Activated B cell treated with CpG ODN at 0.5 μM for 24 hours (primary cell): ENCODE measurements at places on chromosomes 5 and 9.

GRCh38 chr9:106896695-106897094 is 33.7 kb downstream of the ZNF462 start:
- no peak for DNase-seq
- no peak overlapping the region for H3K27ac ChIP-seq
- no peak overlapping the region for H3K4me3 ChIP-seq
- H3K27me3 ChIP-seq = no peaks in the 10 kb centered on the region
- no peaks in the 10 kb centered on the region for H3K36me3 ChIP-seq

DNA sequence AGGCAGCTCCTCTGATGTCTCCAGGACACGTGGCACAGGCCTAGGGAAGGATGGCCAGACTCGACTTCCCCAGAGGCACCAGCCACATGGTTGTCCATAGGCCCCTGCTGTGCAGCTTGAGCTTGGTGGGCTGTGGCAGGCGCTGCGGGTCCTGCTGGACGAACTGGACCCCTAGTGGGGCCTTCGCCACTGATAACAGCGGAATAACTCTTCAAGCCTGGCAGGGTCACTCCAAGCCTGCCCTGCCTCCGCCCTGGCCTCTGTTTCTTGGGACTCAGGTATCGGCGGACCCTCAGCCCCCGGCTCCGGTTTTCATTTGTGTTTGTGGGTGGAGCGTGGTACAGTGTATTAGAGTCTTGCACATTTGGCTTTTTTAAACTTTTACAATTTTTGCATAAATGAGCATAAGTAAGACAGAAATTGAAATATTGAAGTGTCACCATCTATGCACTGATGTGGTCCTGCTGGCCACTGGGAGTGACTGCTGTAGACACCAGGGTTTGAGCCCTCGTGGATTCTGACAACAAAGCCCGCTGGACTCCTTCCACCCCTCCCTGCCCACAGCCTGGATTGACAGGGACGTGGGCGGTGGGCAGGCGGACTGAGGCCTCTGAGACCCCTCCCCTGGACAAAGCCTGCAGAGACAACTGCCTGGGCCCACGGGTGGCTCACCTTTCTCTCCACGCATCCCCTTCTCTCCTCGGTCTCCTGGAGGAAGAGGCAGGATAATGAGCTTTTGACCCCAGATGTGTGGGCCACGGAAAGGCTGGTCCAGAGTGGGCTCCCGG is 3.8 kb downstream of the FCN1 start:
- peaks cover 3% of the 10 kb centered on the region for H3K4me1 ChIP-seq
- no peaks in the 10 kb centered on the region for H3K36me3 ChIP-seq
- DNase-seq = no peak
- H3K27ac ChIP-seq = no peak overlapping the region

GRCh38 chr9:93546356-93546755 is 30.0 kb upstream of the PHF2 start:
- H3K36me3 ChIP-seq = peaks cover 78% of the 10 kb centered on the region
- no peak overlapping the region for H3K27ac ChIP-seq
- H3K4me1 ChIP-seq = no peaks in the 10 kb centered on the region
- DNase-seq = no peak
- H3K27me3 ChIP-seq = no peaks in the 10 kb centered on the region

DNA sequence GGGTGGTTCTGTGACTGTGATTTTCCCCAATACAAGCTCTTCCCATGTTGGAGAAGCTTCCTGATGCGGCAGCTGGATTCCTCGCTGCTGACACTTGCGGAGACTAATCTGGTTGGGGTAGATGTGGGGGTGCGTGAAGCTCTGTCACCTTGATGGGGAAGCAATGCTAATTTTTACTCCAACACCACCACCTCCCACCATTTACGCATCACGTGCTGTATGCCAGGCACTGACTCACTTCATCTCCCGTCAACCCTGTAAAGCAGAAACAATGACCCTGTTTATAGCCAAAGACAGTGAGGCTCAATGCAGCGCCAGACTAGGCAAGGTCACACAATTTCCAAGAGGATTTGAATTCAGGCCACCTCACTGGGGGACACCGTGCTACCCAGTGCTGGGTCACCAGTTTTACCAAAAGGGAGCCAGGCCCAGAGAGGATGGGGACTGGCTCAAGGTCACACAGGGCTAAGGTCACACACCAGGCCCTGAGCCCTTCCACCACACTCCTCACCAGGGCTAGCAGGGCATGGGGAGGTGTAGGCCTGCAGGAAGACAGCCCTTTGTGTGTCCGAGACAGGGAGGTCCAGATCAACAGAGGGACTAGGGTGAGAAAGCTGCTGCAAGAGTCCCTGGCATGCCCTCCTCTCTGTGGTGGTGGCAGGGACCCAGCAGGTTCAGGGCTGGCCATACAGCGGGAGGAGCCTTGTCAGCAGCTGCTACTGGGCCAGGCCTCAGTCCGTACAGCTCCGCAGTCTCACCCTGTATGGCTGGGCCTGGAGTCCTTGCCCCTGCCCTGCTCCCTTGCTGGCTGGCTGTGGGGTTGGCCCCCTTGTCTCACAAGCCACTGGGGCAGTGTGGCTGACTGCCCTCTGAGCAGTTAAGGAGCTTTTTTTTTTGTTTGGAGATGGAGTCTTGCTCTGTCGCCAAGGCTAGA is 3.3 kb downstream of the STKLD1 start:
- peaks cover 10% of the 10 kb centered on the region for H3K4me1 ChIP-seq
- peaks cover 3% of the 10 kb centered on the region for H3K36me3 ChIP-seq
- no peaks in the 10 kb centered on the region for H3K27me3 ChIP-seq
- H3K4me3 ChIP-seq = no peak overlapping the region

DNA sequence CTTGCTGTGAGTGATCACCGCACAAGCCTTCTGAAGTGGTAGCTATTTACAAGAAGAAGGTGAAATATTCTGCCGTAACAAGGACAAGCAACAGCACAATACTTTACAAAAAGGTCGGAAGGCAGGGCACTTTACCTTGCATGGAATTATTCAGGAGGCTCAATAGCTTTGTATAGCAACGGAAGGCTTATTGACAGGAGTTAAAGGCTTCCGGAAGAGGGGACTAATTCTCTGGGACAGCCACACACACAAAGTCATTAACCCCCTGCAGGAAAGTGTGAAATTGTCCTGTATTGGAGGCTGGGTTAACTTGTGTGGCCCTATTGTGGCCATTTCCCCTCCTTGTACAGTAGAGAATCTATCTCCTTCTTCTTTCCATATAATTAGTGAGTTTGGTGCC is 199.3 kb upstream of the SEMA6A start:
- no peaks in the 10 kb centered on the region for H3K4me1 ChIP-seq
- no peaks in the 10 kb centered on the region for H3K36me3 ChIP-seq
- no peak for DNase-seq
- no peaks in the 10 kb centered on the region for H3K27me3 ChIP-seq
- no peak overlapping the region for H3K27ac ChIP-seq
- H3K4me3 ChIP-seq = no peak overlapping the region

DNA sequence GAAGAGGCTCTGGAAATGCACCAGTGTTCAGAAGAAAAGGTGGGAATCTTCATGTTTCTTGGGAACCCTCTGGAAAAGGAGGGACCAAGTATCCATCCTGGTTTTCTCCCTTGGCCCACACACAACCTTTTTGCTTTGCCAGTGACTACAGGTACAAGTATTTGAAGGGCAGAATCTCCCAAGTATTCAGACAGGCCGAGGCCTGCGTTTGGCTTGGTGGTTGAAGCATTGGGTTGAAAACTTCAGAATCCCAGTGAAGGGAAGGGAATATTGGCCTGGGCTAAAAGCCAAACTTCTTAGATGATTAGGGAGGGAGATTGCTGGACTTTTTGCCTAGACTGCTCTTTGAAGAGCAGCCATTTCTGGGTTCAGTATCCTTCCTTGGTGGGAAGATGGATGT is 71.9 kb downstream of the UBAP1 start:
- no peak overlapping the region for H3K4me3 ChIP-seq
- H3K4me1 ChIP-seq = peaks cover 6% of the 10 kb centered on the region
- no peaks in the 10 kb centered on the region for H3K27me3 ChIP-seq
- H3K36me3 ChIP-seq = peaks cover 73% of the 10 kb centered on the region
- no peak for DNase-seq

- peak overlapping the region; percentile 96 for H3K27ac ChIP-seq
- peaks cover 10% of the 10 kb centered on the region for H3K36me3 ChIP-seq
- DNase-seq = peak; percentile 33
- H3K4me3 ChIP-seq = peak overlapping the region; percentile 97
Observed at GRCh38 chr5:154756868-154757813, 2.0 kb downstream of the LARP1 start.

DNA sequence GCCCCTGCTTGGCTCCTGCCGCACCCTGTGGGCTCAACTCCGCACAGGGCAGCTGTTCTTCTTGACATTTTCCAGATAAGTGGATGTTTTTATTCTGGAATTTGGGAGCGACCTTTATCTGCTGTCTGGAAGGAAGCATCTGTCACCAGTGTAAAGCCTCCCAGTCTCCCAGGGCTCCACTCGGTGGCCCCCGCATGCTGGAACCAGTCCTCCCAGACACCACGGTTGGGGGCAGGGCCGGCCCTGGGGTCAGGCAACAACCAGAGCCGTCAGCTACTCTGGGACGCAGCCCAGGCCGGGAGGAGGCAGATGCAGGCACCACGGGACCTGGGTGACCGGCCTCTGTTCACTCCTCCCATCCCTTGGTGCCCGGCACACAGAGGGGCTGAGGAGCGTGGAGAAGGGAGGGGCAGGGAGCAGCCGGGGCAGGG is 92.8 kb upstream of the ADAMTS2 start:
- no peak overlapping the region for H3K27ac ChIP-seq
- peaks cover 2% of the 10 kb centered on the region for H3K27me3 ChIP-seq
- H3K4me3 ChIP-seq = no peak overlapping the region
- H3K36me3 ChIP-seq = no peaks in the 10 kb centered on the region
- DNase-seq = no peak
- H3K4me1 ChIP-seq = no peaks in the 10 kb centered on the region

- no peak overlapping the region for H3K27ac ChIP-seq
- H3K4me3 ChIP-seq = no peak overlapping the region
- no peaks in the 10 kb centered on the region for H3K4me1 ChIP-seq
- H3K27me3 ChIP-seq = peaks cover 2% of the 10 kb centered on the region
- H3K36me3 ChIP-seq = no peaks in the 10 kb centered on the region
- DNase-seq = no peak
Observed at GRCh38 chr5:109922381-109922995, 232.8 kb downstream of the MAN2A1 start.

DNA sequence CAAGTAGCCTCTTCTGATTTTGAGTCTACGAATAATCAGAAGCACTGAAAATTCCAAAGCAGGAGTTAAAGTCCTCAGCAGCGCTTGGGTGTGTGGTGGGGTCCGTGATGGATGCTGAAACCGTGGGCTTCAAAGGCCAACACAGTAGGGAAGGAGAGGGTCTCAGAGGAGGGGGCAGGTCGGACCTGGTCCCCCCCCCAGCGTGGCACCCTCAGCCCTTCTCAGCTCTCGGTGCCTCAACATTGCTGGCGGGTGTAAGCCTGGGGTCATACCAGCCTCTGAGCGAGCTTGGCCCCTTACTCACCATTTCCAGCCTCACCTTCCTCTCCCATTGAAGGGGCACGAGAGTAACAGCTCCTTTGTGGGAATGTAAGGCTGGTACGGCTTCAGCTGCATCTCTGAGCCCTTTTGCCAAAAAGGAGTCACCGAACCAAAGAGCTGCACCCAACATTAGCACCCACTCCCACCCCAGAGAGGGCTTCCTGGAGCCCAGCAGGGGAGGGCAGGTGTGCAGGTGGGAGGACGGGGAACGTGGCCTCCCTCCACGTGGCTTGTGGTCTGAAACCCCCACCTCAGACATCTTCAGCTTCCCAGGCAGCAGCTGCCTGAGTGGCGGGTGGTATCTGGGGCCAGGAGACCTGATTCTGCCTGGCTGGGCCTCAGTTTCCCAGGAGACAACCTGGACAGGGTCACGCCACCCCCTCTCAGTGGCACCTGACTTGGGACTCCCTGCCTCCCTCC is 6.7 kb upstream of the LCN1 start:
- H3K27ac ChIP-seq = no peak overlapping the region
- no peak overlapping the region for H3K4me3 ChIP-seq
- H3K36me3 ChIP-seq = no peaks in the 10 kb centered on the region
- no peak for DNase-seq

DNA sequence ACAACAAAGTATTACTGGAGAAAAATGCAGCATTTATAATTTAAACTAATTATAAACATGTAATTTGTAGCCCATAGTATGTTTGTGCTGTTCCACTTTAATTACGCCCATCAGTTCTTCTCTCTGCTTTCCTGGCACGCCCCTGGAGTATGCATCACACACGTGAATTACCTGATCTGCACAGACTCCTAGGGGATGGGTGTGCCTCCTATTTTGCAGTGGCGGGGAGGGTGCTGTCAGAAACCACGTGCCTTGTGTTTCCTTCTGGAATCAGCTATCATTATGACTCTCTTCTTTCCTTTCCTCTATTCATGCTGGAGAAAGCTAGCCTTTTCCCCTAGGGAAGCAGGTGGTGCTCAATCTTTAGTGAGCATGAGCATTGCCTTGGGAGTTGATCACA is 43.3 kb downstream of the RPS23 start:
- no peak overlapping the region for H3K27ac ChIP-seq
- H3K36me3 ChIP-seq = no peaks in the 10 kb centered on the region
- no peaks in the 10 kb centered on the region for H3K4me1 ChIP-seq
- no peak for DNase-seq

- no peak for DNase-seq
- H3K27ac ChIP-seq = no peak overlapping the region
- no peak overlapping the region for H3K4me3 ChIP-seq
- no peaks in the 10 kb centered on the region for H3K36me3 ChIP-seq
- H3K27me3 ChIP-seq = peaks cover 5% of the 10 kb centered on the region
Observed at GRCh38 chr5:71924980-71925379, 182.3 kb upstream of the MAP1B start.

DNA sequence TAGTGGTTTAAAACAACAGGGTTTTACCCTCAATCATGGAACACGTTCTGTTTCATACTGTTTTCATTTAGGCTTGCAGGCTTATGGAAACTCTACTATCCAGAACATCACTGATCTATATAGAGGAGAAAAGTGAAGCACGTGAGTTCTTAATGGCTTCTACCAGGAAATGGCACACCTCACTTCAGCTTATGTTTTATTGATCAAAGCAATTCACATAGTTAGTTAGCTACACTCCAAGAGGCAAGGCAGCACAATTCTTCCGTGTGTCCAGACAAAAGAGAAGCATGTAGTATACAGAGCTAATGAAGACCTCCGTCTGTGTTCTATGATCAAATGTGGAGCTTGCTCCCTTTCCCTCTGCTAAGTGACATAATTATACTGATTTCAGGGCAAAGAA is 353.3 kb upstream of the CD180 start:
- H3K4me1 ChIP-seq = peaks cover 9% of the 10 kb centered on the region
- no peak overlapping the region for H3K27ac ChIP-seq
- no peaks in the 10 kb centered on the region for H3K27me3 ChIP-seq
- no peak overlapping the region for H3K4me3 ChIP-seq
- H3K36me3 ChIP-seq = no peaks in the 10 kb centered on the region

GRCh38 chr5:42840269-42840668 is 28.6 kb upstream of the SELENOP start:
- H3K27me3 ChIP-seq = peaks cover 5% of the 10 kb centered on the region
- H3K4me3 ChIP-seq = no peak overlapping the region
- no peak overlapping the region for H3K27ac ChIP-seq
- H3K4me1 ChIP-seq = no peaks in the 10 kb centered on the region

- H3K27ac ChIP-seq = no peak overlapping the region
- peak overlapping the region; percentile 42 for H3K4me3 ChIP-seq
- H3K4me1 ChIP-seq = peaks cover 34% of the 10 kb centered on the region
- H3K36me3 ChIP-seq = no peaks in the 10 kb centered on the region
- peaks cover 60% of the 10 kb centered on the region for H3K27me3 ChIP-seq
Observed at GRCh38 chr5:123094237-123094918, 5.3 kb downstream of the PRDM6 start.

GRCh38 chr9:108865037-108865436 is 3.0 kb downstream of the ACTL7A start:
- H3K27ac ChIP-seq = no peak overlapping the region
- H3K4me3 ChIP-seq = no peak overlapping the region
- no peak for DNase-seq

GRCh38 chr5:125461641-125462072 is 715.2 kb upstream of the ZNF608 start:
- no peaks in the 10 kb centered on the region for H3K36me3 ChIP-seq
- H3K27ac ChIP-seq = no peak overlapping the region
